ENCODE measurements at places on chromosomes 3 and 15. TPM values are rescaled to one million over a fixed set of nuclear protein-coding genes. Genes with fewer than 3 reads are reported as not detected.

Gene DPH3
- 12.6 TPM for total RNA-seq

Gene GOLGA8S
- not detected for total RNA-seq

Gene ATP13A5
- total RNA-seq: not detected

Gene PCSK6
- 7.3 TPM for total RNA-seq

Gene OR5H14
- not detected for total RNA-seq

Gene IMPG2
- total RNA-seq: under 0.01 TPM

Gene DPPA4
- not detected for total RNA-seq

Gene CISH
- total RNA-seq: 3.8 TPM

Gene OXNAD1
- total RNA-seq: 14.2 TPM

Gene RHO
- not detected for total RNA-seq

Gene HDAC11
- 8.8 TPM for total RNA-seq

Gene SERPINI2
- total RNA-seq: not detected

Gene MESP2
- total RNA-seq: 2.5 TPM

Gene PLSCR2
- total RNA-seq: not detected

DNA sequence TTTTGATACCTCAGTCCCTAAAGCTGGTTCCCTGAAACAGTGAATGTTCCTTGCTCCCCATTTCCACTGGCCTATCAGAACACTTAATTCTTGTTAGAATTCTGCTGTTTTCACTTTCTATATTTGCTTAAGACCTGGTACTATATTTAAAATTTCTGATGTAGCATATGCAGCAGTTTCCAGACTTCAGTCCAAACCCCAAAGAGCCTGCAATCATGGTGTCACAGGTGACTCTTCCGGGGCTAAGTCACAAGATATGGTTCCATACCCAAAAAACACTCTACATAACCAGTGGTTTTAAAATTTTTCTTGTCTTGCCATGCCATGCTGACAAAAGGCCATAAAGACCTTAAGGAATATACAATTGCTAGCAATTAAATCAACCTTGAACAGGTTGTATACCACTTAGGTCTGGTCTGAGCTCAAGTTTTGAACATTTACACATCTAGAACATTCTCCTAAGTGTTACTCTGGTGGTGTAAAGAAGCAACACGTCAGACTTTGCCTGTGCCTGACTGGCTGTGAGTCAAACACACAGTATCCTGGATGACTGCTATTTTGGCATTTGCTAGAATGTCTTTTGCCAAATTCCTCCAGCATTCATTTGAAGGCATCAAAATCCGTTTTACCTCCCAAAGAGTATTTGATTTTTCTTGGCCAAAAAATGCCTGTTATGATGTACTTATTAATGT is 160.0 kb downstream of the FRMD5 start:
- peak; percentile 59 for DNase-seq

DNA sequence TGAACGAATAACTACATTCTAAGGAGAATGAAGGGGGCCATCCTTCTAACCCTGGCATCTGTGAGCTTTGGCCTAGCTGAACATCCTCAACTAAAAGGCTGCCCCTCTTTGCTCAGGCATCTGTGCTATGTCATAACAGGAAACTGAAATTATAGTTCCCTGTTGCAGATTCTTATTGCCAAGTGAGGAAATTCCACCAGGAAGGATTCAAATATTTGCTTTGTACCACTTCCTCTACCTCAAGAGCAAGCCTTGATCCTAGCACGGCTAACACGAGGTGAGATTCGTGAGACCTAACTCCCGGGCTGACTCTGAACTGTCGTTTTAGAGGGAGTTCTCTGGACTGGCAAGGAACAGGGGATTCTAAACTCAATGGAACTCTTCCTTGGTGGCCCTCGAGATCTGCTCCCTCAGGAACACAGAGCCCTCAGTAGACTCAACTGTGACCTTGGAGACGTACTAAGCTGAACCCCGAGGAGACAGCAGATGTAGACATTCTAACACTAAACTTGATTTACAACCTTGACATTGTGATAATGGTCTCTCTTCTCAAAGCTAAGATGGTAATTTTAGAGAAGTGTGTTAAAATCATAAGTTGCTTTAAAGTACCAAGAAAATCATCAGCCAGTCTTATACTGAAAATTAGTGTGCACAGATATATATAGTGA is 4.2 kb downstream of the SPG21 start:
- DNase-seq: no peak

DNA sequence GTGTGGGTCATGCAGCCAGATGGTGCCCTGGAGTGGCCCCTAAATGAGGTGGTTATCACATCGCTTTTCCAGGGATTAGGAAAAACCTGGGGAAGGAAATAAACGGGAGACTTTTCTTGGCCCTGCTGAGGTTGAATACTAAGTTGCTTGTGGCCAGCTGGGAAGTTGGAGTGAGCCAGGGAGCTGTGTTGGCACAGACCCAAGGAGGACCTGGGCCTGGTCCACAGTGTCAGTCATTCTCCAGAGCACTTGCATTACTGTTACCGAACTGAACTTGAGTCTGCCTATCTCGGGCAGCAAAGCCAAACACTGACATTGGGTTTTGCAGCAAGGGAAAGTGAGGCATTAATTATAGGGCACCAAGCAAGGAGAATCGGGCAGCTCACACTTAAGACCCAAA is 339.0 kb downstream of the GABRB3 start:
- DNase-seq: no peak

DNA sequence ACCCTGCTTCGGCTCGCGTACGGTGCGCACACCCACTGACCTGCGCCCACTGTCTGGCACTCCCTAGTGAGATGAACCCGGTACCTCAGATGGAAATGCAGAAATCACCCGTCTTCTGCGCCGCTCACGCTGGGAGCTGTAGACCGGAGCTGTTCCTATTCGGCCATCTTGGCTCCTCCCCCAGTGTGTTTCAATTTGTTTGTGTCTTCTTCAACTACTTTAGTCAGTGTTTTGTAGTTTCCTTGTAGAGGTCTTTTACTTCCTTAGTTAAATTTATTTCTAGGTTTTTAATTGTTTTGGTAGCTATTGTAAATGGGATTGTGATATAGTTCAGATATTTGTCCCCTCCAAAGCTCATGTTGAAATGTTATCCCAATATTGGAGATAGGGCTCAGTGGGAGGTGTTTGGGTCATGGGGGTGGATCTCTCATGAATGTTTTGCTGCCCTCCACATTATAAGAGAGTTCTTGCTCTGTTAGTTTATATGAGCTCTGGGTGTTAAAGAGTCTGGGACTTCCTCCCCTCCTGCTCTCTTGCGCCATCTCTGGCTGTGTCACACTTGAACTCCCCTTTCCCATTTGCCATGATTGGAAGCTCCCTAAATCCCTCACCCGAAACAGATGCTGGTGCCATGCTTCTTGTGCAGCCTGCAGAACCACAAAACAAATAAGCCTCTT is 304.4 kb downstream of the DOCK3 start:
- DNase-seq: no peak

- no peak for DNase-seq
These were observed 347.5 kb upstream of the TMCO5A start for GRCh38 chr15:37586976-37587375.

GRCh38 chr3:122533931-122534334 is 19.2 kb upstream of the KPNA1 start:
- peak; percentile 64 for DNase-seq

- no peak for DNase-seq
These were observed 52.0 kb downstream of the CORO2B start for GRCh38 chr15:68630836-68631235.

DNA sequence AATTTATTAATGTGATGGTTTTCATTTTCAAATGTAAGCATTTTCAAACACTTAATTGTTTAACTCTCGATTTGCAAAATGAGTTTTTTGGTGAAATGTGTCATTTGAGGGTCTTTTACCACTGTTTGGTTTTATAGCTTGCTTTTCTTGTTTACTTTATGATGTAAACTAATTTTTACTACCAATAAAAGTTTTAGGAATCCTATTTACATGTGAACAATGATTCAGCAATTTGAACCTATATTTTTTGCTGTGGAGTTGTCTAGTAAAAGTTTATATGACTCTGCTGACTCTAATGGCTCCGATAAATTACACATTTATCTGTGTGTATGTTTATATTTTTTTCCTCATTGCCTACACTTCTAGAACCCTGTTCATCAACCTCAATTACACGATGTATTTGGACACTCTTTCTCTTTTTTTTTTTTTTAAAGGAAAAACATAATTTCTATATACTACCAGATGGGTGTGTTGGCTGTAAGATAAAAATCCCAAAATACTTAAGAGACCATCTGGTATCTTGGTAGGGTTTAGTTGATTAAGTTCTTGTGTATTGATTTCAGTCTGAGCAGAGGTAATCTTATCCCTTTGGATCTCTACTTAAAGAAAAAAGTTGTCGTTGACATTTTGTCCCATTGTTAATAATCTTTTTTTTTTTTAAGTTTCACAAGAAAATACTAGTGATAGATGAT is 89.5 kb downstream of the PTPRG start:
- no peak for DNase-seq

GRCh38 chr3:144052275-144052674 is 80.7 kb downstream of the DIPK2A start:
- DNase-seq: no peak

DNA sequence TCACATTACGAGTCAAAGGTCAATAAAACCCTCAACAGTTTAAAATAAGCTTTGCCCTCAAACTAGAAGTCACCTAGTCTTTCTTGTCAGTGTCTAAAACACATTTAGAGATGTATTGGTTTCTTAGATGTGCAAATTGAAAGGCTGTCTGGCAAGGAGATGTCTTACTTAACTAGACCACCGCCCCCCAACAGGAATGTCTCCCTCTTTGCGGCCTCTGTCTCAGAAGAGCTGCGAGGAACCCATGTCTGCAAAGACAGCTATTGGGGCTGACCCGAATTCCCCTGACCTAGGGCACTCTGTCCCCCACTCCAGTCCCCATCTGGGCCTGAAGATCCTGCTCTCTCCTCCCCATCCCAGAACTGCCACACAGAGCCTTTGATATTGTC is 46.3 kb downstream of the ZIC4 start:
- no peak for DNase-seq

DNA sequence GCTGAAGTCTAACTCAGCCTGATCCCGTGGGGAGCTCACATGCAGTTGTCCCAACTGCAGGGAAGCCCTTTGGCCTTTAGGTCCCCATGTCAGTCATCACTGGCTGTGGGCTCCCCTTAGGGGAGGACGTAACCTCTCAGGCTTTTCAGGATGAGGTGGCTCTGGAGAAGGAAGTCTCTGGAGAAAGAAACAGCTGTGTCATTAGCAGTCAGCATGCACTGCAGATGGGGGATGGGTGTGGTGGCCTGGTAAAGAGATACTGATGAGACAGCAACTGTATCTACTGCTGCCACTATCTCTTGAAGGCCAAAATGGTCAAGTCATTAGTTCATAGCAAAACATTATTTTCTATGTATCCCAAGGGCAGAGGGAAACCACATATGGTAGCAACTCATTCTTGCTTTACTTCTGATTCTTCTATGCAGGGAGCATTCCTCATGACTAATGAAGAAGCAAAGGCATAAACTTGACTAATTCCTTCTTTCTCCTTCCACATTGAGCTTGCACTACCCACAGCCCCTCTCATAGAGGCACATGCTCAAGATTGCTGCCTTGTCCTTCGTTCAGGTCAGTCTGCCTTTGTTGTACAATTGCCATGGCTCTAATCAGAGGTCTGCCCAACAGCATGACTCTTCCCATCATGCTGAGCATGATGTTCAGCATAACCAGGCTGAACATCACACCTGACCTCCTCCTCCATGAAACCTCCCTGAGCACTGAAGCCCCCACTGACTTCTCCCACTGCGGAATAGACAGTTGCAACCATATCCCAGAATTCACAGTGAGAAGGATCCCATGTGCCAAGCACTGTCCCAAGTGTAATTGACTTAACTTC is 47.8 kb upstream of the TMEM158 start:
- no peak for DNase-seq

DNA sequence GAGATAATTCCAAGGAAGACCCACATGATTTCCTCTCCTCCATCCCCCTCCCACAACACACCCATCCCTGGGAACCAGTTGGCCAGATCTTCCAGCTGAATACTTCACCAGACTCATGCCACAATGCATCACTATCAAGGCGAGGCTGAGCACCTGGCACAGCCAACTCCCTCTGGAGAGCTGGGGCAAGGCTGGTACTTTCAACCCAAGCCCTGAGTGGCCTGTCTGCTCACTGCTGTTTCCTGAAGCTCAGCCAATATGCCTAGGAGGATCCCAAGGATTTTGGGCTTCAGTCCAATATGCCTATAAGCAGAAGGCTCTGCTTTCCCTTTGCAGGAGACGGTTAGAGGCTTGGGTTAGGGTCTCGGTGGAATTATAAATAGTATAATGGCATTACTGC is 90.9 kb upstream of the NEO1 start:
- no peak for DNase-seq

GRCh38 chr15:32029409-32029861 is 880 bp upstream of the CHRNA7 start:
- DNase-seq: no peak

GRCh38 chr3:10290481-10291176 is 2.1 kb downstream of the GHRL start:
- no peak for DNase-seq

DNA sequence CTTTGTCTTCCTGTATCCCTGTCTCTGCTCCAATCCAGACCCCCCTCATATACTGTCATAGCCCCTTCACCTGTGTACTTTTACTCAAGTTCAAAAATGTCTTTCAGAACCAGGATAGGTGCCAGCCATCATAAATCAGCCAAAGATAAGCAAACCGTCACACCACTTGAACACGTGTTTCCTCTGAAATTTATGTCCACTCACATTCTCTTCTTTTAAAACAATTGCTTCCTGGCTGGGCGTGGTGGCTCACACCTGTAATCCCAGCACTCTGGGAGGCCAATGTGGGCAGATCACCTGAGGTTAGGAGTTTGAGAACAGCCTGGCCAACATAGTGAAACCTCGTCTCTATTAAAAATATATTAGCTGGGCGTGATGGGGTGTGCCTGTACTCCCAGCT is 74.1 kb downstream of the IGF2BP2 start:
- no peak for DNase-seq

- peak; percentile 80 for DNase-seq
These were observed 37.7 kb downstream of the LDHAL6B start for GRCh38 chr15:59244337-59244736.

DNA sequence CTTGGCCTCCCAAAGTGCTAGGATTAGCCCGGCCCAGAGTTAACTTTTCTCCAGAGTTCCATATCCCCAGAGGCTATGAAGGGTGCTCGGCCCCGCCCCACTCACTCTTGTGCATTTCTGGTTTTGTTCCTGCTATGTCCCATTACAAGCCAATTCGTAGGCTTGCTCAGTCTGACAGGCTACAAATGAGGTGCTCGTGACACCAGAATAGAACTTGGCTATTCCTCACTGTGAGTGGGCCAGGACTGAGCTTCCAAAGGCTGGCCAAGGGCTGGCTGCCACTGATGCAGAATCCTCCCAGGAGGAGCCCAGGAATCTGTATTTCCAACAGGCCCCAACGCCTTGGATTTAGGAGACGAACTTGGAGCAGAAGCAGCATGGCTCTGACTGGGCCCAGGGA is 282.7 kb upstream of the C2CD4B start:
- no peak for DNase-seq

GRCh38 chr3:8581806-8582445 is 62.7 kb downstream of the SSUH2 start:
- DNase-seq: no peak
